ENCODE measurements at places on chromosomes 7 and 10.

DNA sequence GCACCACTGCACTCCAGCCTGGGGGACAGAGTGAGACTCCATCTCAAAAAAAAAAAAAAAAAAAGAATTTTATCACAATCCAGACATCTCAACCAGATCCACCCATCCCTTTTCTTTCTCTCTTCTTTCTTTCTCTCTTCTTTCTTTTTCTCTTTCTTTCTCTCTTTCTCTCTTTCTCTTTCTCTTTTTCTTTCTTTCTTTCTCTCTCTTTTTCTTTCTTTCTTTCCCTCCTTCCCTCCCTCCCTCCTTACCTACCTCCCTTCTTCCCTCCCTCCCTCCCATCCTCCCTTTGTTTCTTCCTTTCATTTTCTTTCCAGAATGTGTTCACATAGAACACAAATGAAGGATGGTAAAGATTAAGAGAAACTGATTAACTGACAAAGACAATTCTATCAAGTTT lies 18.1 kb upstream of the HOXA13 start:
- DNase-seq: no peak

GRCh38 chr7:119572132-119572531 lies 700.8 kb upstream of the KCND2 start:
- DNase-seq: no peak

DNA sequence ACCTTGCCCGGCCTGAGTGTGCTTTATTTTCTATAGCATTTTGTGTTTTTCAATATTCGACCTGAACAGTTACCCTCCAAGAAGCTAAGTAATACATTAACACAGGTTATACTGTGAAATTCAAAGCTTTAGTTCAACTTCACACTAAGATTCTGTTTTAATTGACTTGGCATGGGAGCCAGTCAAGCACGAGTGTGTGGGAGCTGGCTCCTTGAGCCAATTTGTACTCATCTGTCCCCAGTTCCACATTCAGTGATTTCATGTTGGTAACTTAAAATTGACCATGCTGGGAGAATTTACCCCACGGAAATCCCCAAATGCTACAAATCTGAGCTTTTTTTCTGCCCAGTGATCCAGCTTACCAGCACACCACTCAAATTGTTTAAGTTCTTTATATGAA lies 20.3 kb downstream of the TSPAN12 start:
- no peak for DNase-seq

GRCh38 chr10:112996462-112996861 lies 46.4 kb downstream of the TCF7L2 start:
- DNase-seq: no peak

- DNase-seq: no peak
These were observed 11.5 kb downstream of the TAS2R16 start for GRCh38 chr7:122984021-122984420.

GRCh38 chr7:103338864-103339263 lies 5.7 kb downstream of the DNAJC2 start:
- no peak for DNase-seq

- no peak for DNase-seq
These were observed 694.1 kb downstream of the ANKRD7 start for GRCh38 chr7:118918556-118918955.

- no peak for DNase-seq
These were observed 60.4 kb downstream of the DNAJB6 start for GRCh38 chr7:157397036-157397720.

DNA sequence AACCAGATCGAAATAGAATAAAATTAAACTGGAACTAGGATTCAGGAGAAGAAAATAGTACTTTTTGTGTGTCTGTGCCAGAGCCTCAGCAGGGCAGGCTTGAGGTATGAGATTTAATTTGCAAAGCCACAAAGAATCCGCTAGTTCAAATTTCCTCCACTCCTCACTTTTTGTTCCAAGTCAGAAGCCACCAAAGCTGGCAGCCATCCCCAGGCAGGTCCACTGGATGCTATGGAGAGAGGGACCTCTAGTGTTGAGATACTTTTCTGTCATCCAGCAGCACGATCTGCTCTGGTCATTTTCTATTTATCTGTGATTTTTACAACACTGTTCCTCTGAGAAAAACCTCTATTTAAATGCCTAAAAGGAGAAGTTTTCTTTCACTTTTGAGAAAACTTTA lies 147.9 kb upstream of the FRMD4A start:
- DNase-seq: no peak

DNA sequence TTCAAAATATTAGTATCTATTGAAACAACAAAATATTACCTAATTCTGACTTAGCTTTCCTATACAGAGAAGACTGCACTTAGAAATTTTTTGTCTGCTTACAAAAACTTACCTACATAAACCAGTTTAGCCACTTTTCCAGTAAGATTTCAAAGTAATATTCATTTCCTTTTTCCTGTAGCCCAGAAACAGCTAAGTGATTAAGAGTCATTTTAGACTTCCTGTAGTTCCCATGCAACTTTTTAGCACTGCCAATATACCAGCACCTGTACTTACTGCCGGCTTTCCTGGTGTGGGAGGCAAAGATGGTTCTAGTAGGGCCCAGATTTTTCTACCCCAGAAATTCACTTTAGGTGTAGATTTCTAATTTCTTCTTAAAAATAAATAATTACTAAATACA lies 21.8 kb downstream of the NT5C2 start:
- no peak for DNase-seq

DNA sequence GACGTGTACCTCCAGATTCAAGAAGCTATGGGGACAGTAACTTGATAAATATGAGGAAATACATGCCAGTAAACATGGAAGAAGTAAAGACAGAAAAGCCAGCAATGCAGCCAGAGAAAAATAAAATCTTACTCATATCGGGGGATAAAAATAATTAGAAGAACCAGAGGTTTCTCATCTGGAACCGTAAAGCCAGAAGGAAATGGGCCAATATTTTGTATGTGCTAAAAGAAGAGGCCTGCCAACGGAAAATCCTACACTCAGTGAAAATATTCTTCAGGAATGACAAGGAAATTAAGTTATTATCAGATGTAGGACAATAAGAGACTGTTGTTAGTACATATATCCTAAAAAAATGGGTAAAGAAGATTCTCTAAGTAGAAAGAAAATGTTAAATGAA lies 401.2 kb downstream of the CDC14C start:
- no peak for DNase-seq

DNA sequence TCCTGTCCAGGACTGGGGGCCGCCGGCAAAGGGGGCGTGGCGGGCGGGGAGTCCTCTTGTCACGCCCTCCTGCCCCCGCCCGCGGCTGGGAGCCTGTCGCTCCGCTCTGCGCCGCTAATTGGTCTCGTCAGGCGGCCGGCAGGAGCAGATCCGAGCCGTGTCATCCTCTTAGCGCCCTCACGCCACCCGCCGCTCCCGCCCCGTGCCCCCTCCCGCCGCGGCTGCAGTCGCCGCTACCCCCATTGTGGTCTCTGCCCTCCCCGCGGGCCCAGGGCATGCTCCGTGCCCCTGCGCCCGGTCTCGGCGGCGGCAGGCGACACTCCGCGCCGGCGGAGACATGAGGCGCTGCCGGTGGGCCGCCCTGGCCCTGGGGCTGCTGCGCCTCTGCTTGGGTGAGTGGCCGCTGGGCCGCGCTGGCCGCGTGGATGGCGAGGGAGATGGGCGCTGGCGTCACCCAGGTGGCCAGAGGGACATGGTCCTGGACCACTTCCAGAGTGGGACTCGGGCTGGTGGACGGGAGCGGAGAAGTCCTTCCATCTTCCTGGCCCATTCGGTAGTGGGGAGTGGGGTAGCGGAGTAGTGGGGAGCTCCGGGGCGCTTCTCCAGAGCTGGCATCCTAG lies at the start of gene CDHR1:
Gene CDHR1, plus strand, starts transcription at position 114 of the 620 bp plus-strand sequence. Its CDS starts 224 bp downstream, at position 338.
- no peak for DNase-seq

- DNase-seq: no peak
These were observed 6.3 kb upstream of the AKR1E2 start for GRCh38 chr10:4819707-4820106.

GRCh38 chr10:119537953-119538630 lies 4.4 kb downstream of the RGS10 start:
- no peak for DNase-seq

GRCh38 chr7:21355406-21355874 lies 72.4 kb upstream of the SP4 start:
- DNase-seq: no peak

DNA sequence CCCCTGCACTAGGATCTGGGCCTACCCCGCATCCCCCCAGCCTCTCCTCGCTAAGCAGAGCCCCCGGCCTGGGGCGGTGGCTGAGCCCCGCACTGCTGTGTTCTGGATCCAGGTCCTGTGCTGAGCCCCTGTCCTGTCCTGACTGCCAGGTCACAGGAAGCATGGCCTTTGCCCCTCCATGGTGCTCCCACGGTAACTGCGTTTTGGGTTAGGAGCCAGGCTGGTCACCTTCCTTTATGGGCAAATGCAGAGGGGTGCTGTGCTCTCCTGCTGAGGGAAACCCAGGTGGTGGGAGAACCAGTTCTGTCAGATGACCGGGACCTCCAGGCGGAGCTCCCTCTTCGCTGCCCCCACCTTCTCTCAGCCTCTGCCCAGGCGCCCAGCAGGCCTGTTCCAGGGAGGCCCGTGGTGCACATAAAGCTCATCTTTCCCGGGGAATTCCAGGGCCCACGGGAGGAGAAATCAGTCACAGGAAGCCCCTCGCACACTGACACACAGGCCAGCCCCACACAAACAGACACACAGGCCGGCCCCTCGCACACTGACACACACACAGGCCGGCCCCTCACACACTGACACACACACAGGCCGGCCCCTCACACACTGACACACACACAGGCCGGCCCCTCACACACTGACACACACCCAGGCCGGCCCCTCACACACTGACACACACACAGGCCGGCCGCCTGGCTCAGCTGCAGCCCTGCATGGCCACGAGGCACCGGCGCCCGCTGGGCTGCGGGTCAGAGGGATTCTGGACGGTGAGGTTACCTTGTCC lies 75.6 kb downstream of the CFAP46 start:
- DNase-seq: no peak

GRCh38 chr10:61409157-61409556 lies 44.0 kb downstream of the TMEM26 start:
- no peak for DNase-seq

GRCh38 chr7:99001482-99002147 lies 123.3 kb downstream of the TRRAP start:
- DNase-seq: no peak

GRCh38 chr10:123831259-123831658 lies 60.3 kb downstream of the CPXM2 start:
- no peak for DNase-seq

DNA sequence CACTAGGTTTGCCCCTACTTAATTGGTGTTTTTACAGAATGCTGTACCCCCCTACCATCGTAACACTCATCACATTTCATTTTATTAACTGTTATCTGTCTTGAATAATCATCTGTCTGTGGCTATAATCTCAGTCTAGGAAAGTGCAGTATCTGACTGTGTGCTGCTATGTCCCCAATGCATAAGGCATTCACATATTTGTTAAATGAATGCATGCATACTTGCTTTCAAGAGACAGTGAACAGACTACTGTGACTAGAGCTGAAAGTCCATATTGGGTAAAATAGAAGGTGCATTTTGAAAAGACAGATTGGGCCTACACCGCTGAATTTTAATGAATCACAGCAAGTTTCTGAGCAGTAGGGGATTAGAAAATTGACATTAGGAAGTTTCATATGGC lies 112.3 kb downstream of the ARHGAP12 start:
- no peak for DNase-seq

DNA sequence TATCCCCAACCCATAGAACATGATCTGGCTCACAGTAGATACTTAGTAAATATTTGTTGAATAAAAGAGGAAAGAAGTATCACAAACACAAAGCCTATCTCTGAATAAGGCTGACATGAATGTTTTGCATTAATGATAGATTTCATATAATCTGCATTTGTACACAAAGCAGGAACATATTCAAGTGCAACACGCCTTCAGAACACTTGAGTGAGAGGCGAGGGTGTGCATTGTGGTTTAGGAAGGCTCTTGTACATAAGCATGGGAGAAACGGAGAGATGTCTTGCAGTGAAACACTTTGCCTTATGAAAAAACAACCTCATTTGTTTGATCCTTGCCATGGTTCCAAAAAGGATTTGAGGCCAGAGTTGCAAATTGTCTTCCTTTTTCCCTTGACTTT lies 14.1 kb upstream of the SFMBT2 start:
- DNase-seq: no peak

DNA sequence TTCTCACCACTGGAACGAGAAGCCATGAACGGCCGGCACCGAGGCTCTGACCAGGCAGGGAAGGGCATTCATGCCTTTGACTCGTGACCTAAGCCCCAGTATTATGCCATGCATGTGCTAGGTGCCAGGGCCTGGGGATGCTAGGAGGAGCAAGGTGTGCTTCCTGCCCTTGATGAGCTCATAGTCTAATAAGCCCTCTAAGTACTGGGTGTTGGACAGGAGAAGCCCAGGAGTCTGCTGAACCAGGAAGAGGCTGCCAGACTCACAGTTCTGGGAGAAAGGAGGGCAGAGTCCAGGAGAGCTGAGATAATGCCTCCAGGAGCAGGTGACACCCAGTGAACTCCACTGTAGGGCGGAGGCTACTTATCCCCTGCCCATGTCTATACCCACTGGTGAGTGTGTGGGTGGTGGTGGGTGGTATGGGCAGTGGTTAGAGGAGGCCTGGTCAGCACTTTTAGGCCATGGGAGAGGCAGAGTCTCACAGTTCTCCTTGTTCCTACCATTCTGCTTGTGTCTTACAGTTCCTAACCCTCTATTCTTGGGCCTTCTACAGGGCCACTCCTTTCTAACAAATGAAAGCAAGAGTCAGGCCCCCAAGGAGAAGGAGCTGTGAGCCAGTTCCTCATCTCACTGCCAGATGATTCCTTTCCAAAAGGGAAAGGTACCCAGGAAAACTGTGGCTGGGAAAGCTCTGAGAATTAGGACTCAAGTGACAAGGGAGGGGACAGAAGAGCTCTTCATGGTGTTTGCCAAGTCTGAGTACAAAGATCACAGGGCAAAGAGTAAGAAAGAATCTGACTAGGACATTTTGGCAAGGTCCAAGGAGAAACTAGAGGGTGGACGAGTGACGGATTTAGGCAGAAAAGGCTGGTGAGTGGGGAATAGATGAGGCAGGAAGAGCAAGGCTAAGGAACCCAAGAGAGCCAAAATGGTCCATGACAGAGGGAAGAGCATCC lies 3.6 kb upstream of the MXI1 start:
- no peak for DNase-seq

DNA sequence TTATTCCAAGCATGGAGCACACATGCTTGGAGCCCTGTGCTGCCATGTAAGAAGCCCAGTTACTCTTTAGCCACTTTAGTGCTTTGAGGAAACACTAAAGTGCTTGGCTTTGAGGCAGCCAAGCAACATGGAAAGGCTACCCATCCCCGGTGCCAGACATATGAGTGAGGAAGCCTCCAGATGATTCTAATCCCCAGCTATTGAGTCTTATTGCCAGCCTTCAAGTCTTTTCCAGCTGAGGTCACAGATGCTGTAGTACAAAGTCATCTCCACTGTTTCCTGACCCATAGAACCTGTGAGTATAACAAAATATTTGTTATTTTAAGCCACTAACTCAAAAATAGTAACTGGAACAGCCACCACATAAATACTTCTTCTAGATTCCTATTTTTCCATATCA lies 91.4 kb upstream of the CYP26C1 start:
- no peak for DNase-seq

GRCh38 chr7:41873741-41874140 lies 170.9 kb upstream of the INHBA start:
- no peak for DNase-seq

GRCh38 chr10:101834341-101834740 lies 9.3 kb downstream of the KCNIP2 start:
- no peak for DNase-seq

GRCh38 chr10:107727767-107728317 lies 563.3 kb upstream of the SORCS1 start:
- no peak for DNase-seq

- DNase-seq: no peak
These were observed 16.1 kb downstream of the GPR146 start for GRCh38 chr7:1060315-1061072.

All from activated naive CD4-positive, alpha-beta T cell (primary cell).